ENCODE measurements at places on chromosomes 4 and X.

DNA sequence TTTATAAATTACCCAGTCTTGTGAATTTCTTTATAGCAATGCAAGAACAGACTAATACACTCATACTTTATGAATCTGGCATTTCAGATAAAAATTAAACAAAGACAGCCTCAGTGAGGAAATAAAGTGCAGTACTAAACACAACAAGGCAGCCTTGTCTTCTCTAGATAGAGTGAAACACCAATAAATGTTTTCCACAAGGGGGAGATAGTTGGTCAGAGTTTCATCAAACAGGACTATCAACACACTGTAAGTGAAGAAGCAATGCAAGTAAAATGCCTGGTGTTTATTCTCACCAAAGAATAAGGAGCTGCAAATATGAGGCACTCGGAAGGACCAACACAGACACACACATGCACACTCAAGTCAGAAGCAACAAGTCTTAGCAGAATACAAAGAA is 62.8 kb downstream of the FAM9B start:
- no peak for DNase-seq

- peak; percentile 55 for DNase-seq
Observed at GRCh38 chr4:55758570-55758969, 61.0 kb upstream of the EXOC1L start.

DNA sequence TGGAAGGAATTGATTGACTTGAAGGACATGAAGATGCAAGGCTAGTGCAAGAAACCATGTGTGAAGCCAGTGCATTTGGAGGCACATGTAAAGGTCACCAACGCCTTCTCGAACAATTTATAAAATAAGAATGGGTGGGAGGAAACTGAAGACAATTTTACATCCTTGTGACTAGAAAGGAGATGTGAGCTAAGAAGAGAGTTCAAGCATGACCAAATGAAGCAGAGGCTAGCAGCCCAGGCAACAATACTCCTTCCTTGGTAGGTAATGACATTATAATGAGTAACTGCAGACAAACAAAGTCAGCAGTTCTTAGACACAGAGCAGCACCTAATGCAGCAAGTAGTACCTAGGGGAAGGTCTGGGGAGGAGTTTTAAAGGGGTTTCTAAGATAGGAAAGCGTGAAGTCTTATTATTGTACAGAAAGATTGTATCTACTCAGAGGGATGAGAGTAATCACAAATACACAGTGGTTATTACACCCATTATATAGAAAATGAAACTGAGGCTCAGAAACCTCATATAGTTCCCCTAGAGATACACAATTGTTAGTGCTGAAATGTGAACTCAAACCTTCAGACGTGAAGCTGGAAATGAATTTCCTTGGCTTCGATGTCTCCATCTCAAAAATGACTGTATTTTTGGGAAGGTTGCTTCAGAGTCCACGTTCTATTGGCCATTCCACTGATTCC is 56.1 kb downstream of the ATXN3L start:
- no peak for DNase-seq

- DNase-seq: no peak
Observed at GRCh38 chr4:80183250-80184052, 13.9 kb upstream of the PRDM8 start.

DNA sequence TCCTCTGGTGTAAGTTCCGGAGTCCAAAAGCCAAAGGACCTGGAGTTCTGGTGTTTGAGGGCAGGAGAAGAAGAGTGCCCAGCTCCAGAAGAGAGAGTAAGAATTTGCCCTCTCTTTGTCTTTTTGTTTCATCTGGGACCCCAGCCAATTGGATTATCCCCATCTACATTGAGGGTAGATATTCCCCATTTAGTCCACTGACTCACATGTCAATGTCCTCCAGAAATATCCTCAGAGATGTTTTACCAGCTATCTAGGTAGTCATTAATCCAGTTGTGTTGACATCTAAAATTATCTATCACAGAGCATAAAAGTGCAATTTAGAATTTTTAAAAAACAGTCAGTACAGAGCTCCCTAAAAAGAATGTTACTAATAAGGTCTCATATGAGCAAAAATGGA is 132.9 kb upstream of the TMEM47 start:
- no peak for DNase-seq

GRCh38 chr4:5568336-5568735 is 140.0 kb downstream of the EVC2 start:
- DNase-seq: no peak
